ENCODE measurements at places on chromosomes 4 and X.

GRCh38 chrX:129188231-129188630 is 335.1 kb downstream of the SMARCA1 start:
- DNase-seq, result no peak

DNA sequence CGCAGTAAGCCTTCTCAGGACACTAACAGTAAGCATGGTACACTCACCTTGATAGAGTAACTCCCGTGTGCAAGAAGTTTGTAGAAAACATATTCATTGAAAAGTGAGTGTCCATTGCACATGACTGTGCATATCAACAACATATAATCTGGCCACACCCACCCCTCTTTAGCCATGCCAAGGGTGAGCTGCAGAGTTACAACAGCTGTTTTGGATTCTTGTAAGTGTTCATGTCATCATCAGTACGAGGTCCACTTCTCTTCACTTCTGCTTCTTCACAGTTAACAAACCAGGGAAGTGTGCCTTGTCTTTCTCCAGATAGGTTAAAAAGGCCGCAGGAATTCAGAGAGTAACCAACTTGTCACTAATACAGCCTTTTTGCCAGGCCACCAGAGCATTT is 116.6 kb downstream of the IRF2 start:
- no peak for DNase-seq

GRCh38 chr4:167623241-167623572 is 388.9 kb upstream of the SPOCK3 start:
- DNase-seq, result no peak

GRCh38 chr4:16437836-16438235 is 211.6 kb upstream of the TAPT1 start:
- DNase-seq, result no peak
